NCI-H69 (cell line): ENCODE measurements at places on chromosomes 1 and 21.
A peak's percentile ranks its signal among the peaks of the same experiment; 100 is the strongest.

GRCh38 chr1:201703621-201704438 is 125.1 kb upstream of the IPO9 start:
- DNase-seq, result peak; percentile 92

DNA sequence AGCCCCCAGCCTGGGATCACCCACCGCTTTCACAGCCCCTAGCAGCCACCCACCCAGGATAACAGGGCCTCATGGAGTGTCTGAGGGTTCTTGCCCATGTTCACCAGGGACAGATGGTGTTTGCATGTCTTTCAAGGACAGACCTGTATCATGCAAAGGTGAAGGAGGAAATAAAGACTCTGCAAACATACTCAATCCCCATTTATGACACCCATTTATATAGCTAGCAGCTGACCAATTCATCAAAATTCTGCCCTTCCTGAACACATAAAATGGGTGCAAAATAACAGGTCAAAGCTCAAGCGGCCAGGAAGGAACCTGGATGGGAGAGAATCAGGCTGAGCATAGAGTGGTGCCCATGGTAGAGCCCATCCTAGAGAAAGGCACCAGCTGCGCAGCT is 32.8 kb upstream of the LYPD8 start:
- no peak for DNase-seq

- no peak for DNase-seq
These were observed 6.8 kb downstream of the NCF2 start for GRCh38 chr1:183583466-183583865.

DNA sequence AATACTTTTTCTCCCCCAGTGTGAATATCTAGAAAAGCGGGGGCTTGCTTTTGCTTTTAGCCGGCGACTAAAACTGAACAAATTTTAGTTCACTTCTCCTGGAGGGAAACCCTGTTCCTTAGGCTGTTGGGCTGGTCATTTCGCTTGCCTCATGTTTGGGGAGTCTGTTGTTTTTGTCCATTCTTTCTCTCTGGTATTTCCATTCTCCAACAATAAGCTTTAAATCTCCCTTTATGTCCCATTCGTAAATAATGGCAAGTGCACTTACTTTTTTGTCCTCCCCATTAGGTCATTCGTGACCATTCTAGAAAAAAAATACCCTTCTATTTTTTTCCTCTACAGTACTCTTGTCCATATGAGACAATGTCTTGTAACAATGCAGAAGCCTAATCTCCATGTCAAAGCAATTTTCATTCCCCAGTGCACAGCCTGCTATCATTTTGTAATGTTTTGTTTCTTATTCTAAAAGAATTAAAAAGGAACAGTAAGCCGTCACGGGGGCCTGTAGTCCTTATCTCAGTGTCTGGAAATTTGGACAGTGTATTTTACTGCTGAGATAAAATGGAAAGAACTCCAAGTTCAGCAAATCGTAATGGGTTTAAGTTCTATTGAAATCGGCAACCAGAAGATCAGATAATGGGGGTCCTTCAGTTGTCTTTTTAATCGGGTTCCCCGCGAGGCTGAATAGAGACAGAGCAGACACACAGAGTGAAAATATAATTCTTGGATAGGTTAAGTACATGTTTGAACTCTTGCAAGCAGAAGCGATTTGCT is 21.8 kb downstream of the PROX1 start:
- DNase-seq, result no peak

DNA sequence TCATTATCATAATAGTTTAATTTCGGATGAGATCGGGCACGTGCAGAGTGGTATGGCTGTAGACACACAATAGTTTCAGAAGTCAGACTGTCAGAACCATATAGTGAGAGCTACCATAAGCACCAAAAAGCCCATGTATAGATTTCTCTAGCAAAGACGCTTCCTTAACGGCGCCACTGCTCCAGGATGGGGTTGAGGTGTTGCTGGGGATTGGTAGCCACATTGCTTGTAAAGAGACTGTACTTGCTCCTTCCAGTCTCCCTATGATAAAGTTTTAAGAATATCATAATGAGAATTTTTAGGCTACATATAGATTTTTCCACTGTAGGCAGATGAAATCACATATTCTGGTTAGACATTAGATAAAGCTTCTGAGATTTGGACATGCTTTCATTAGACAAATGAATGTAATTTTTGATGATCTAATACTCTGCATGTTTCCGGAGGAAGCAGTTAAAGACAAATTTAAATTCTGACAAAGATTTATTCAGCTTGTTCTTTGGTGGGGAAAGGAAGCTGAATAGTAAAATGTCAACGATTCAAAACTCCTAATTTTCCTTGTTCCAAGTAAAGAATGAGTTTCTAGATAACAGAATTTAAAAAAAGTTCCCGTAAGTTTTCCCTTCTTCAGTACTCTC is 77.7 kb downstream of the MAP3K7CL start:
- no peak for DNase-seq

GRCh38 chr1:32051706-32052105 is 21.0 kb upstream of the TMEM39B start:
- no peak for DNase-seq

DNA sequence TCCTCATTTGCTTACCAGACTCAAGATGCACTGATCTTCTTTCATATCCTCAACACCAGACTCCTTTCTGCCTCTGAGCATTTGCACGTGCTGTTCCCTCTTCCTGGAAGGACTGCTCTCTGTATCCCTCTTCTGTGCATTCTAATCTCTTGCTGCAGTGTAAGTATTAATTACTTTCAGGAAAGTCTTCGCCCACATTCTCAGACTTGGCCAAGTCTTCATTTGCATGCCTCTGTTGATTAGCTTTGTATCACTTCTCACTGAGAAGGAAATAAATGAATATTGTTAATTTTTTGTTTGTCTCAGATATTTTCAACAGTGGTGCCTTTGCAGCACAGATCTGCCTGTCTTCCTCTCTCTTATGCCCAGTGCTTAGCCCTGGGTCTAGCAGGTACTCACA is 50.3 kb upstream of the RAB3GAP2 start:
- no peak for DNase-seq

DNA sequence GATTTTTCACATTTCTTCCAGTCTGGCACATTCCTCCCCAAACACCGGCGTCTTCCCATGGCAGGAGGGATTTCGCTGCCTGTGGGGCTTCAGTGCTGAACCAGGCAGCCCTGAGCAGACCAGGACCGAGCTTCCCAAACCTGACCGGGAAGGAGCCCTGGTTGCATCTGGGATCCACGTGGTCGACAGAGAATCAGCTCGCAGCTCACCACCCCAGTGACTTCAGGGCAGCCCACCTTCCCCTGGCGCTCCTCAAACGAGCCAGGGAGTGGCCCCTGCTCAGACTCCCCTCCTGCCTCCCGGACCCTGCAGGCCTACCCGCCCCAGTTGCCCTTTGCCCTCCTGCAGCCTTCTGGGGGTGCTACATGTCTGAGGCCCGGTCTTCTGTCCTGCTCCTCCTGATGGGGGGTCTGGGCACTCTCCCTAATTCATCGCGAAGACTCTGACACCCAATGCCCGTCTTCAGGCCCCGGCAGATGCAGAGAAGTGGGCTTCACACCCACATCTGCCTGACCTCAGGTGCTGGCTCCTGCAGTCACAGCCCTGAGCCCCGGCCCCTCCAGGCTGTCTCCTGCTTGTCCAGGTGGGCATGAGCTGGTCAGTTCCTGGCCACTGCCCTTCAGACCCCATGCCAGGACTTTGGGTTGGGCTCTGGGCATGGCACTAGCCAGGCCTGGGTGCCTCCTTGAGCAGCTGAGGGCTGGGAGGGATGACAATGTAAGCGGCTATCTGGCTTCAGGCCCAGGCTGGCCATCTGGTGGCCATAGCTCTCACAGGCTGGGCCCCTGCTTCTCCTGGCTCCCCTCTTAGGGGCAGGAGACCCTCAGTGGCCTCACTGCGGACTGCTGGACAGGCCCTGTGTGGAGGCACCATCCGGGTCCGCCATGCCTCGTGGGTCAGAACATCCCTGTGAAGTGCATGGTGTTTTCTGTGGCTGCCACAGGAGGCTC is 26.1 kb upstream of the PRSS38 start:
- peak; percentile 46 for DNase-seq

DNA sequence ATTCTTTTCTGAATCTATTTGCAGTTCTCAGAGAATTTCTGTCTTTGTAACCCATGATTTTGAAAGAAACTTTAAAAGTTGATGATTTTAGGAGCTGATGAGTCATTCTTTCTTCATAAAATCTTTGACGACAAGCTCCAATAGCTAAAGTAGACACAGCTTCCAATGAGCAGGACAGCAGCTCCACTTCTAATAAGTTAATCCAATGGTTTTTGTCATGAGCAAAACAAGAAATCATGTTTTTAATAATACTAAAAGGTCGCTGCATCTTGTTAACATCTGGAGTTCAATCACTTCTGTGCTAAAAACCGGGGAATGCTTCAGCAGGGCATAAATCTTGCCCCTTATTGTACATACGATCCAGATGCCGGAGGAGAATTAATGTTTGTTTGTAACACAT is 48.9 kb upstream of the GORAB start:
- DNase-seq, result no peak

DNA sequence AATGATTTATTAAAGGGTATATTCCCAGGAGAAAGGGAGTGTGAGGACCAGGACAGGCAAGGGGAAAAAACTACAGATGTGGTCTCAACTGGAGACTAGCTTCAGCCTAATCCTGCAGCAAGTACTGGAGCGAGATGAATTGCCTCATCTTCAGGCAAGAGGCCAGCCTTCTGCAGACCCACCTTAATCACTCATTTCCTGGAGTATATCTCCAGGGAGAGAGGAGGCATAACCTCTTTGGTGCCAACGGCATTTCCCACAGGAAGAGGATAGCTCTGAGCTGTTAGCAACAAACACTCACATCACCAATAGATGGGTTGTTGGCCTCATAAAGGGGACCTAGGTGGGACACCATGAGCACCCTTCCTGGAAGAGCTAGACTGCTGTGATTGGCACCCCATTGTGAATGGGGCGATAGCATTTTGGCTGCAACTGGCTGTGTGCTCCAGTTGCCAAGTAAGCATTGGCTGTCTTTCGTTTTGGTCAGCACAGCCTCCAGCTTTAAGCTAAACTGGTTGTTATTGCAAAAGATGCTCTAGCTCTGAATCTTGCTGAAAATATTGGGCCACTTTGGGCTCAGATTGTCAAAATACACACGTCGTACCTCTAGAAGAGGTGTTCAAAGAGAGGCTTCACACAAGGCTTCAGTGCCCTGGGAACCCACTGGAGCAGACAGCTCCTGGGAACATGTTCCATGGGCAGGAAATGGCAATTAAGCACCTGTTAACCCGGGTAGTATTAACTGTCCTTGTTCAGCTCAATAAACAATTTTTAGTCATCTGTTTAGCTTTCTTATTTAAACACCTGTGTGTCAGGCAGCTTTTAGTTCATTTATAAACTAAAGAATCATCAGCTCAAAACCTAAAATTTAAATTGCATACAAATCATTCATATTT is 314.8 kb upstream of the C1orf87 start:
- peak; percentile 88 for DNase-seq

GRCh38 chr21:42616941-42617340 is 36.5 kb upstream of the PDE9A start:
- DNase-seq, result no peak

DNA sequence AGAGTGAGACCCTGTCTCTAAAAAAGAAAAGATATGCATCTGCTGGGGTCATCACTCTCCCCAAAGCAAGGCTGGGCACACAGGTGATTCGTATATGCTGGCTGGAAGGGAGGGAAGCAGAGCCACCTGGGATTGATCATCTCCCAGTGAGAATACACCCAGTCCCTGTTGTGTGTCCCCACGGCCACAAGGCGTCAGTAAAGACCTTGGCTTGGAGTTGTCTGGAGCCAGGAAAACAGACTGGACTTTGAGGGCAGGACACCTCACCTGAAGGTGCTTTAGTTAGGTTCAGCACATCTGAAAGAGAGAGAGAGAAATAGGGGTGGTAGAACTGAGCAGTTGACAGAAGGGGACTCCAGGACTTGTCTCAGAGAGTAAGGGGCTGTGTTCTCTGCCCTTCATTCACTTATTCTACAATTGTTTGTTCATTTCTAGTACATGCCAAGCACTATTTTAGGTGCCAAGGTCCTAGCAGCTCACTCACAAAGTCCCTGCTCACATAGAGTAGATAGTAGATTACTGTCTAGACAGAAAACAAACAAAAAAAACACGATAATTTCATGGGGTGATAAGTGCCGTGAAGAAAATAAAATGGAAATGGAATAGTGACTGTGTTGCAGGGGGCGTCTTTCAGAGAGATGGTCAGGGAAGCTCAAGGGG is 13.5 kb downstream of the CITED4 start:
- peak; percentile 74 for DNase-seq

DNA sequence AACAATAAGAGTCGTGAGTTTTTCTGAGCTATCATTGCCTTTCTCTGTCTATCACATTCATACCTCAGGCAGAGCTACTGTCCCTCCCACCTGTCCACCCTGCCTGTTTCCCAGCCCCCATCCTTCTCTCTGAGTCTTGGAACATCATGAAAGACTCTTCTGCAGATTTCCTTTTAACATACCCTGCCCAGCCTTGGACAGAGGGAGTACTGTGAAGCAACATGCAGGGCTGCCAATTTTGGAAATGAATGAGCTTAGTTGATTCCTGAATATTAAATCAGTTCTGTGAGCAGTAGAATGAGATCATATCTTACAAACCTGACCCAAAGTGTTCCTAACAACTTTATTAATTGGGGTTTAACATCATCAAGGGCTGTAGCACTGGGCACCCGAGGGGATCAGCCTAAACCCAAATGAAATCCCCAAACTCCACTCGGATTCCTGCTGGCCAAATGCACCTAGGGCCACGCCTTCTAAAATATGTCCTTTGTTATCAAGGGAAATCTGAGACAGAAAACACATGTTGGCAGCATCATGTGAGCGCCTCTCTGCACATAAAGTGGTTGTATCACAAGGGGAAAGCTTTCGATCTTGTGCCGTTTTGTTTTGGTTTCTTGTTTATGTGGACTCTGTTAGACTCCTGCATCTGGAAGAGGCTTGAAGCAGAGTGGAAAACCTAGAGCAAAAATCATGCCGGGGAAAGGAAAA is 357.6 kb downstream of the KIF26B start:
- DNase-seq, result peak; percentile 76

DNA sequence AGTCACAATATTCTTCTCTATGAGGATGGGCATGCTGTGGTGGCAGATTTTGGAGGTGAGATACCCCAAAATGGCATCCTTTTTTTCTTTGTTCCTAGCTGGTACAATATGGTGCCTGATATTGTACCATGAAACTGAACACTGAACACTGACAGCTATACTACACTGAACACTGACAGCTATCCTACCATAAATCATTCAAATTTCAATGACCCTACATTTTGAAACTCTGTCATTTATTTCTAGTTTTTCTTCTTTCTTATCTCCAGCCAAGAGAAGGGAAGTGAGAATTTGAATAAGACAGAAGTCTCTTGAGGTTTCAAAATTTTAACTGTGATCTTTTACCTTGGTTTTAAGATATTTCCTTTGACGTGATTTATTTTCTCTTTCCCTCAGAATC is 76.3 kb downstream of the LRRC53 start:
- peak; percentile 45 for DNase-seq

GRCh38 chr1:232422098-232422497 is 207.8 kb downstream of the SIPA1L2 start:
- DNase-seq, result no peak

DNA sequence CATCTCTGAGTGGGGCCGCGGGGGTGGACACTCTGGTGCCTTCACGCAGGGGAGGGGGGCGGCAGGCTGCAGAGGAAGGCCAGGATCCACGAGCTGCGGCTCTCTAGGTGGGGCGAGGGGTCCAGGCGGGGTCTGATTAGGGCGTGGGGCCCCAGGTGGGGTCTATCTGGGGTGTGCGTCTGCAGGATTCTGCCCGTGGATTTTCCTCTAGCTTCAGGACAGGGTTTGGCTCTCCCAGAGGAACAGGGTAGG is 6.3 kb downstream of the JMJD4 start:
- DNase-seq, result peak; percentile 44

GRCh38 chr1:57638239-57638638 is 214.4 kb upstream of the DAB1 start:
- no peak for DNase-seq
